Endothelial cell of umbilical vein (primary cell): ENCODE measurements at places on chromosomes 2 and 18. TPM values are rescaled to one million over a fixed set of nuclear protein-coding genes. Genes with fewer than 3 reads are reported as not detected.

Gene MPP4
- 7.6 and 9.7 TPM in 2 replicates for total RNA-seq

Gene PROM2
- total RNA-seq, result 0.44 and 0.60 TPM in 2 replicates

Gene UGT1A8
- total RNA-seq, result not detected in 2 replicates

Gene SAP130
- 30.4 and 34.3 TPM in 2 replicates for total RNA-seq

Gene LINC00305
- not detected in 2 replicates for total RNA-seq

Gene SFTPB
- not detected in 2 replicates for total RNA-seq

Gene FTCDNL1
- 0.27 and 0.65 TPM in 2 replicates for total RNA-seq

Gene RGPD3
- not detected in 2 replicates for total RNA-seq

Gene HOXD9
- total RNA-seq, result 3.5 and 3.9 TPM in 2 replicates

Gene TUBA3D
- total RNA-seq, result not detected in 2 replicates

Gene DSG4
- total RNA-seq, result not detected in 2 replicates

Gene DNPEP
- 40.4 and 43.1 TPM in 2 replicates for total RNA-seq

Gene GRB14
- total RNA-seq, result 2.7 and 10.3 TPM in 2 replicates

Gene PSMA8
- not detected in 2 replicates for total RNA-seq

Gene KCNS3
- 1.5 and 2.4 TPM in 2 replicates for total RNA-seq

Gene NEU2
- not detected in 2 replicates for total RNA-seq

Gene RAMP1
- not detected in 2 replicates for total RNA-seq

Gene GCG
- total RNA-seq, result not detected in 2 replicates

Gene ALPP
- total RNA-seq, result not detected in 2 replicates

Gene FNDC4
- 15.5 and 20.0 TPM in 2 replicates for total RNA-seq

Gene CIDEA
- 0.42 and 1.8 TPM in 2 replicates for total RNA-seq

Gene TCF4
- total RNA-seq, result 374 and 390 TPM in 2 replicates

Gene MTX2
- 31.3 and 31.7 TPM in 2 replicates for total RNA-seq

Gene FAP
- total RNA-seq, result 2.0 TPM in 1 of 2 replicates, not detected in the other

Gene L3MBTL4
- 0.18 and 0.80 TPM in 2 replicates for total RNA-seq

Gene SLC9A4
- 0.07 TPM in 1 of 2 replicates, not detected in the other for total RNA-seq

Gene DSC1
- total RNA-seq, result not detected in 2 replicates

Gene ATOH8
- 12.7 and 12.8 TPM in 2 replicates for total RNA-seq

Gene LYPD6B
- total RNA-seq, result not detected in 2 replicates

Gene GALNT13
- total RNA-seq, result 0.18 TPM in 1 of 2 replicates, not detected in the other

Gene IL18R1
- 3.6 and 4.0 TPM in 2 replicates for total RNA-seq

Gene SNORC
- 2.6 and 4.0 TPM in 2 replicates for total RNA-seq

Gene PSTPIP2
- 1.6 and 3.4 TPM in 2 replicates for total RNA-seq

Gene VIL1
- not detected in 2 replicates for total RNA-seq

Gene SCG2
- not detected in 2 replicates for total RNA-seq

Gene ITPRID2
- total RNA-seq, result 235 and 272 TPM in 2 replicates

Gene DLX1
- not detected in 2 replicates for total RNA-seq

Gene SP140
- total RNA-seq, result 1.3 TPM in 1 of 2 replicates, not detected in the other

Gene MRO
- not detected in 2 replicates for total RNA-seq

Gene ITGA6
- 174 and 208 TPM in 2 replicates for total RNA-seq

Gene ADAM23
- total RNA-seq, result 20.6 and 38.5 TPM in 2 replicates

Gene LRRTM1
- total RNA-seq, result not detected in 2 replicates

Gene C2orf92
- 4.2 and 7.9 TPM in 2 replicates for total RNA-seq

Gene KIF1A
- total RNA-seq, result 0.64 TPM in 1 of 2 replicates, not detected in the other

Gene TUBB8B
- 1.1 TPM in 1 of 2 replicates, not detected in the other for total RNA-seq

Gene DCDC2C
- not detected in 2 replicates for total RNA-seq

Gene ELOA2
- not detected in 2 replicates for total RNA-seq

Gene TXNDC9
- total RNA-seq, result 45.8 and 48.7 TPM in 2 replicates

Gene ABCA12
- total RNA-seq, result 0.05 TPM in 1 of 2 replicates, not detected in the other

Gene POTEI
- total RNA-seq, result 0.13 and 0.16 TPM in 2 replicates

Gene SERPINB12
- total RNA-seq, result not detected in 2 replicates

Gene EFHD1
- total RNA-seq, result not detected in 2 replicates

Gene SCN2A
- not detected in 2 replicates for total RNA-seq

Gene BOLL
- total RNA-seq, result not detected in 2 replicates

Gene CBLN2
- total RNA-seq, result 0.55 and 1.1 TPM in 2 replicates

Gene PRKD3
- 47.3 and 48.4 TPM in 2 replicates for total RNA-seq

Gene ANTXR1
- 10.7 and 17.3 TPM in 2 replicates for total RNA-seq
